Smooth muscle cell of the brain vasculature (primary cell): ENCODE measurements at places on chromosomes 3 and 15.

DNA sequence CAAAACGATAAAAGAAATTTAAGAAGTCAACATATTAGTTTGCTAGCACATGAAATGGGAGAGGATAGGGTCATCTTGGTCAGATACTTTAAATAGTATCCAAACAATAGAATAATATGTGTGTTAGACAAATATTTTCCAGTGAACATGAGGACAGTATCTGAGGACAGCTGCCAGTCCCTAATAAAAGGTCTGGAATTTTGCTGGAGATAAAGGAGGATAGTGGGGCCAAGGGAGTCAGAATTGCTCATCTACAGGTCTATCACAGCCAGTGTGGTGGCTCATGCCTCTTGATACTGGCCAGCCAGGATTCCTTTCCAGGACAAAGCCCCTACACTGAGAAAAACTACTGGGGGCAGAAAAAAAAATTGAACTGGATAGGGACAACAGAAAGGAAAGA is 74.0 kb downstream of the HERC1 start:
- DNase-seq = no peak

DNA sequence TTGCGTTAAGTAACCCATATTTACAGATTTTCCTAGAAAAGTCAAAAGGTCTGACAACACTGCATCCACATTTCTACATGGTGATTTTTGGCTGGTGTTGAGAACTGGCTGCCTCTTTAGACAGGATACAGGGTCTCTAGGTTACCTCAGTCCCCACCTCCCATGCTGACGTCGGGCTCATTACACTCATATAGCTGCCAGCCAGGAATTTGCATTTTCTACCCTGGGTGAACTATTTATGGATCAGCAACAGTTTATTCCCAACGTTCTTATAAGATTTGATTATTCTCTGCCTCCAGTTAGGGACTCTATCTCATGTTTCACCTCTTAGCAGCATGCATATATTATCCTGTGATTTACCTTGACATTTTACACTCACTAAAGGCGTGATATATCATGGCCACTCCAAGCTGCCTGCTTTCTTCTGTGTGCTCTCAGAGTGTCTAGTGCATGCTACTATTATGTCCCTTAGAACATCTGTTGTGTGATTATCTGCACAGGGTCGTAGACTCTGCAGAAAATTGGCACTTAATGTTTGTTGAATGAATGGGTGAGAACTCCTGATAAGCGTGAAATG is 49.0 kb downstream of the CLDN11 start:
- DNase-seq = no peak

DNA sequence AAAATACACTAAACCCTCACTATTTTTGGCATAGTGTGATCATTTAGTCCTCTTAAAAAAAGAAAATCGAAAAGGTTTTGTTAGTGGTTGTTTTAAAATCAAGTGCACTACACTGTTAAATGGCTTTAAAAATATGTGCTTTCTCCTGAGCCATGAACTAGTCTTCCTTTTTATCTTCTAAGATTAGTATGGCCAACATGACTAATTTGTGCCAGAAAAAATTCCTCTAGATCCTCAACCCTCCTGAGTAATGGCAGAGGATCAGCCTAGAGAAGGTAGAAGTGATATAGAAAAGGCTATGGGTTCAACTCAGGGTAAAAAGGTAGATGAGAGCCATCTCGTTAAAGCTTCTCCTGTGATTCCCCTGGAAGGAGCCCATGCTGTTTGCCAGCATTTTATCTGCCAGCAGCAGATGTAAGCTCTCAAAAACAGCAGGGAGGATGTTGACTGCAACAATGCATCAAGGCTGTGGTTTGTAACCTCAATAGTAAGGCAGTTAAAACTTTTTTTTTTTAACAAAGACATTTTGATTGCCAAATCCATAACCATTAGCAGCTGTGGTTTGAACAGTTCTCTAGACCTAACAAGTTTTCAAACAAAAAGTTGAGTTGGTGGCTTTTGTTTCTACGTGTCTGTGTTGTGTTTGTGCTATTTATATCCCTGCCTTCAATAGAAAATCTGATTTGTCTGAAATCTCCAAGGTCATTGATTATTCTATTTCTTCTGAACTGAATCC is 30.2 kb upstream of the ZNF609 start:
- DNase-seq = peak; percentile 77

- DNase-seq = no peak
Observed at GRCh38 chr3:153628591-153628990, 466.6 kb downstream of the RAP2B start.

DNA sequence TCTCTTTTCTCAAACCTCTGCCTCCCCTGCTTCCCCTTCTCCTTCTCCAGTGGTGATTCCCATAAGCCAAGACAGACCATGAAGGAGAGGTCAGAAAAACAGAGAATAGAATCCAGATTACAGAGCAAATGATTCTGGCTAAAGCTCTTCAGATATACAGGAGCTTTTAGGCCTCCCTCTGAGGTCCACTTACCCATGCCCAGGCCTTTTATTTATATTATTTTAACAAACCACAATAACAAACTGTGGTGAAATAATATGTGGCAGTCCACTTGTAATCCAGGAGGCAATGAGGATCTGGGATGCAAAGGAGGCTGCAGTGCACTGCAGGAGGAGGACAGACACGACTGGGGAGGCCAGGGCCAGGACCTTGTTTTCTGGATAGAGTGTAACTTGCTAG is 104.1 kb downstream of the STAC start:
- peak; percentile 18 for DNase-seq

DNA sequence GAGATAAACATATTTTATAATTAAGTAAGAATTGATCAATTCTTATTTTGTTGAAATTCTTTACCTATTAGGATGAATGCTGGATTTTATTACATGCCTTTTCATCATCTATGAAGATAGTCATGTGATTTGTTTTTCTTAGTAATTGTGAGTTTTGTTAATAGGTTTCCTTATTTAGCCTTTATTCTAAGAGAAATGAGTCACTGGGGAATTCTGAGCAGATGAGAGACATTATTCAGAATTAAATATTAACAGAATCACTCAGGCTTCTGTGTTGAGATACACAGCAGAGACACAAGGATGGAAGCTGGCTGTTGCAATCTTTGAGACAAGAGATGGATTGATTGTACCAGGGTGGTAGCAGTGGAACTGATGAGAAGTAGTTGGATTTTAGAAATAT is 7.4 kb upstream of the ANO10 start:
- DNase-seq = no peak

DNA sequence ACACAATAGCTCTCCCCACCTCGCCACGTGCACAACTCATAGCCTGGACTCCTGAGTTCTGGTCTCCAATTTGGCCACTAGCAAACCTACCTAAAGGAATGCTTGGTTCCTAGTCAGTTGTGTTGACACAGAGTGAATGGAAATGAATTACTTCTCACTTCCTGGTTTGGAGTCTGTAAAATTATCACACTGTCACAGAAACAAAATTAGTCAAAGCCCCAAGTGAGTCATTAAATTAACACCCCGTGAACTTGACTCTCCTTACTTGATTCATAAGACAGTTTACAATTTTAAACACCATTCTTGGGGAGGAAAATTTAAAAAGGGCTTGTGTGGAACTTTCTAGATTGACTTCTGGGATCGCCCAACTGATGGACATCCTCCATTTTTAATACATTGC is 276.2 kb upstream of the CTNNB1 start:
- DNase-seq = no peak

- no peak for DNase-seq
Observed at GRCh38 chr15:25678500-25678855, 184.6 kb downstream of the ATP10A start.

DNA sequence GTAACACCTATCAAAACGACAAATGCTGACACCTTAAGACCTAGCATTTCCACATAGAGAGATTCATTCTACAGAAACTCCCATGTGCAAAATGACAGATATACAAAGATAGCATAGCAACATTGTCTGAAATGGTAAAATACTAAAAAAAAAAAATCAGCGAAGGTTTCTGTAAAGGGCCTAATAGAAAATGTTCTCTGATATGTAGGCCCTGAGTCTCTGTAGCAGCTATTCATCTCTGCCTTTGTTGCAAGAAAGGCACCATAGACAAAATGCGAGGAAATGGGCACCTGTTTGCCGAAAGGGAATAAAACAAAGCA is 631 bp upstream of the MFGE8 start:
- no peak for DNase-seq

DNA sequence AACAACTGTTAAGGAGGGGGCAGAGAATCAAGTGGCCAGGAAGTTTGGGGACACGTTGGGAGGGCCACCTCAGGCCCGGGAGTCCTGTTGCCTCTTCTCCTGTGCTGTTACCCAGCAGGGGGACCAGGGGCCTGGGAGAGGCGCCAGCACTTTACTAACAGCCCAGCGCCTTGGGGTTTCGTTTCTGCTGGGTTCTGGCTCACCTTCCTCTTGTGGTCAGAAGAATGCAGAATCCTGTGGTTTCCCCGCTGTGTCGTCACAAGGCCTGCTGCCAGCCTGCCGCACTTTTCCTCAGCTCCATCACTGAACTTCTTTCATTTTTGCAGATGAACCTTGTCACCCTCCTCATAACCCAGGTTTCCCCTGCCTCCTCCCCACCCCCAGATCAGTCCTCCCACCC is 67.7 kb downstream of the SLC30A4 start:
- DNase-seq = peak; percentile 84

DNA sequence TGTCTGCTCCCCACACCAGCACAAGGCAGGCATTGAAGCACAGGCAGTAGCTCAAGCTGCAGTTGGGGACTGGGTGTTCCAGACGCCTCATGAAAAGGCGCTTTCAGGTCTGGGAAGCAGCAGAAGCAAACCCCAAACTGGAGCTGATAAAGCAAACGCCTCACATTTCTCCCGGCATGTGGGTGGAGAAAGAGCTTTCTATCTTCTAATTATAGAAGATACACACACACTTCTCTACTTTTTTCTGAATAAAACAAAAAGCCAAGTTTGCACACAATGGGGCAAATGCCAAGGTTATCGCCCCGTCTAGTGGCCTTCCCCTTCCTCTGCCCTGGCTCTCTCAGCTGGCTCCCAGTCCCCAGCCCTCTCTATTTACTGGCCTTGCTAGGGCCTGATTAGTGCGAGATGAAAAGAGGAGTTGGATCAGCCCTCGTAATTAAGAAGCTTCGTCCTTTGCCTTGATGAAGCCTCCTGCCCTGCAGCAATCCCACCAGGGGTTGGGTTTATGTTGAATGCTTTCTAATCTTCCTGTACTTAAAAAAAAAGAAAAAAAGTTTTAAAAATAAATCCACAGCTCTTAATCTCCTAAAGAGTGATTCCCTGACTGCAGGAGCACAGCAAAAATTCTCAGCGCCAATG is 120.2 kb downstream of the MEGF11 start:
- no peak for DNase-seq

- DNase-seq = no peak
Observed at GRCh38 chr3:33117461-33117860, 3.6 kb downstream of the CRTAP start.

GRCh38 chr3:105367063-105367405 is 325 bp downstream of the ALCAM start:
- no peak for DNase-seq

- DNase-seq = no peak
Observed at GRCh38 chr15:70576276-70576675, 187.1 kb downstream of the UACA start.

- no peak for DNase-seq
Observed at GRCh38 chr3:43796041-43796596, 105.4 kb downstream of the ABHD5 start.

DNA sequence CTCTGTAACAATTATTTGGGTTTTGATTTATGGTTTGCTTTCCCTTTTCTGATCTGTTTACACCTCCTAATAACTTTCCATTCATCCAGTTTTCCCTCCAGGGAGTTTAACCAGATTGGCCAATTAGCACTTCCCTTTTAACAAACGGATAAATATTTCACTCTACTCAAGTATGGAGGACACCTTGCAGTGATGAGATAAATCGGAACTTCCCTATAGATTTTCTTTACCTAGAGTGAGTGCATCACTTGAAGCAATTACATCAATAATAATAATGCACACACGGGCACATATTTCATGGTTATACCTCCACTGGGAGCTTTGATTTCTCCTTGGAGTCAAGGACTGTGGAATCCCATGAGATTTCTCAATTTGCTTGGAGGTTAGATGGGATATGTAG is 239.1 kb upstream of the CFAP20DC start:
- DNase-seq = no peak

DNA sequence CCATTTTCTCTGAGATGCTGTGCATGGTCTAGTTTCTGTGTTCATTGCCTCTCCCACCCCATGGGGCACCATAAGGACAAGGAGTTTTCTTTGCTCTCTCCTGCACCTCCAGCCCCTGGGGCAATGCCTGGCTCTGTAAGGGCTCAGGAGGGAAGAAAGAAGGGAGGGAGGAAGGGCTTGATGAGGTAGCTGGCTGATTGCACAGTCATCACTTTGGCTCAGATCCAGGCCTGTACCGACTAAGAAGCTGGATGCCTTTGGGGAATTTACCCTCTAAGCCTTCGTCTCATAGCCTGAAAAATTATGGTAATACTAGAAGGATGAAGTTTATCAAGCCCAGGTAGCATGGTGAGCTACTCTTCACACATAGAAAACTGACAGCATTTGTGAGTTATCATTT is 382.9 kb downstream of the GABRG3 start:
- DNase-seq = no peak

GRCh38 chr3:114642951-114643741 is 349.3 kb downstream of the TIGIT start:
- no peak for DNase-seq

GRCh38 chr3:190306513-190307163 is 15.6 kb downstream of the CLDN1 start:
- no peak for DNase-seq

GRCh38 chr3:136209921-136210320 is 13.8 kb upstream of the MSL2 start:
- DNase-seq = no peak

GRCh38 chr15:86876387-86876944 is 796.8 kb downstream of the AGBL1 start:
- DNase-seq = no peak

- DNase-seq = no peak
Observed at GRCh38 chr3:125239266-125239665, 26.7 kb upstream of the SLC12A8 start.

GRCh38 chr3:47533996-47534454 is 20.5 kb upstream of the ELP6 start:
- no peak for DNase-seq

GRCh38 chr3:171727288-171727687 is 83.0 kb downstream of the PLD1 start:
- no peak for DNase-seq

- DNase-seq = no peak
Observed at GRCh38 chr15:38589502-38589901, 24.9 kb upstream of the RASGRP1 start.

DNA sequence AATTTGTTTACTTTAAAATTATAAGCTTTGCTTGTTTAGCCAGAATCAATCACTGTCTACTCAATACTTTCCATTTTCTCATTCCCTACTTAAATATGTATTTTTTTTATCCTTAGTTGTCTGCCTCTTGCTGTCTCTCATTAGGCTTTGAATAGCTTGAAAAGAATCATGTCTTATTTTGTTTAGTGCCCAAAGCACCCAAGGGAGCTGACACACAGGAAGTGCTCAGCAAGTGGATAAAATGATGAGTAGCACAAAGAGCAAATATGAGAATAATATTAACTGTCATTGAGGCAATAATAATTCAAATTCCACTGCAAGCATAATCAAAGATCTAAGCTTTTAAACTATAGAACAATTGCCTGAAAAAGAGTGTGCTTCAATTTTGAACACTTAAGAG is 19.0 kb upstream of the IL1RAP start:
- no peak for DNase-seq

- no peak for DNase-seq
Observed at GRCh38 chr15:57133127-57133968, 214.9 kb downstream of the TCF12 start.

GRCh38 chr15:64530472-64530871 is 70.1 kb downstream of the ZNF609 start:
- DNase-seq = no peak
